Skeletal muscle cell (primary cell): ENCODE measurements at places on chromosomes 7 and 10.

DNA sequence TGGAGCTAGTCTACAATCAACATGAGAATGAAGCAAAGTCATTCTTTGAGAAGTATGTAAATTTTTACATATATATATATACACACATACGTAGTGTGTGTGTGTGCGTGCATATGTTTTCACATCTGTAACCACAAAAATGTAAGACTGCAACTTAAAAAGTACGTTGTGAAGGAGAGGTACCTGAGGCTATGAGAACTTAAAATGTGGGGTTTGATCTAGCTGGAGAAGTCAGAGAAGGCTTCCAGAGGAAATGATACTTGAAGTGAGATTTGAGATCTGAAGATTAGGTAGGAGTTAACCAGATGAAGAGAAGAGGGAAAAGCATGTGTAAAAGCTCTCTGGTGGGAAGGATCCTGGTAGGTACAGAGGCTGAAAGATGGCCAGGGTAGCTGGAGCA lies 5.8 kb downstream of the TAF5 start:
- no peak for DNase-seq

GRCh38 chr10:51907361-51907760 lies 208.0 kb upstream of the CSTF2T start:
- DNase-seq = no peak

DNA sequence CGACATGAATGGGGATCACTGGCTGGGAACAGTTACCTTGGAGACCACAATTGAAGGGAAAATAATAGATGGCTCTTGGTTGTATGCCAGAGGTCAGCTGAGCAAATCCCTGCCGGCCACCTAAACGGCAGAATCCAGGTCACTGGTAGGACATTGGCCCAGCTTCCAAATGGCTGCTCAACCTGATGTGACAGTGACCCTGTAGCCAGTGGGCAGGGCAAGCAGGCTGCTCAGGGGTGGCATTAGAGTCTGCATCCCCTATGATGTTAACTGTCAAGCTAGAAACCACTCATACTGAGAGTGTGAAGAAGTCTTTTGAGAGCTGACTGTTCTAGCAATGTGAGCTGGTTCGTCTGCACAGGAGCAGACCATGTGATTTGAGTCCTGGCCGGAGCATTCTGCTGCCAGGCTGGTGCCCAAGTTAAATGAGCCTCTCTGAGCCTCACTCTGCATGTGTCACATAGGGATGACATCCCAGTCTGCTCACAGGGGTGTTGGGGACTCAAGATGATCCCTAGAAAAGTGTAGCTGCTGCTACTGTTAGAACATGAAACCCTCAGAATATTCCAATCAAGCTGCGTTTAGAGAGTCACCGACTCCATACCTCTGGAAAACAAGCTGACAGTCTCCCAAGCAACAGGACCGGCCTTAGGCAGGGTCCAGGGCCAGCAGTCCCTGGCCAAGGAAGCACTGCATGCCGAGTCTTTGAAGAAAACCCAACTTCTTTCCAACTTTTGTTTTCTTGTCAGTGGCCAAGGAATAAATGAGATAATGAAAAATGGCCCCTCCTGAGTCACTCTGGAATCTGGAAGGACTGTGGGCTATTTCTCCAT lies 69.7 kb downstream of the VWA2 start:
- DNase-seq = no peak

DNA sequence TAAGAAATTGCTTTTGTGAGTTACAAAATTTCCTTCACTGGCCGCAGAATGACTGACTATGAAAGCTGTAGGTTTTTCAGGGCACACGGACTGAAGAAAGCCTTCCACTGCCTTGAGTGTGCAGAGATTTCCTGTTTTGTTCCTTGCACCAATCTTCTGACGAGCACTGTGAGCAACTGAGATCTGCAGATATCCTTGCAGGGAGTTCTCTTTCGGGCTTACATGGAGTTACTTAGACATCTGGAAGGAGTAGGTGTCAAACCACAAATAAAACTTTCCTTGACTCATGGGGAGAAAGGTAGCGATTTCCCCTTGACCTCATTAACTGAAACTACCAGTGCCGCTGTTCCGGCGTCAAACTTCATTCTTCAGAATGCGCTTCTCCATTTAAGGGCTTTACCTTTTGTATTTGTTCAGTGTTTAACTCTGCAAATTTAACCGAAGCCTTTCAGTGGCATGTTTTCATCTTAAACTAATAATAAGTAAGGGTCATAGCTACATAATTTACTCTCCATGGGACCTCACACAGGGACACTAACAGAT lies 1175.3 kb downstream of the GATA3 start:
- no peak for DNase-seq

DNA sequence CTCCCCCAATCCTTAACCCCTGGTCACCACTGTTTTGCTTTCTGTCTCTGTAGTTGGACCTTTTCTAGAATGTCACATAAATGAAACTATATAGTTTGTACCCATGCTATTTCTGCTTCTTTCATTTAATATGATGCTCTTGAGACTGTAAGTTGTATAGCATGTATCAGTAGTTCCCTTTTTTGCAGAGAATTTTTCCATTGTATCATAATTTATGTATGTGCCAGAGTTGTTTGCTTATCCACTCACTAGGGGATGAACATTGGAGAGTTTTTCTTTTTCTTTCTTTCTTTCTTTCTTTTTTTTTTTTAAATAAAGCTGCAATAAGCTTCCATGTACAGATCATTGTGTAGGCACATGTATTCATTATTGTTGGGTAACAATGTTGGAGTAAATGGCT lies 544.8 kb downstream of the CNTNAP2 start:
- DNase-seq = no peak

DNA sequence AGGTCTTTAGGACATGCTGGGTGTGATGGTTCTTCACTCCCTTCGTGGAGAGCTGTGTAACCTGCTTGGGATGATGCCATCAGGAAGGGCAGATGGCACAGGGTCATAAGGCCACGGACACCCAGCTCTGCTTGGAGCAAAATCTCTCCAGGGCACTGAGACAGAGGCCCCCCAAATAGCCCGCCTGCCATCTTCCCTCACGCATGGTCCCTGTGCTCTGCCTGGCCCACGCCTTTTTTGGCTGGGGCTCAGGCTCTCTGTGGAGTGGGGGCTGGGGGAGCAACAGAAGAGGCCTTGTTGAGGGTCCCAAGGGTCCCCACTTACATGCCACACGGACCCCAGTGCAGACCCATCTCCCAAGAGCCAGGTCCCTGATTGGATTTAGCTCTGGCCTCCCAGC lies 93.3 kb upstream of the RET start:
- DNase-seq = no peak

DNA sequence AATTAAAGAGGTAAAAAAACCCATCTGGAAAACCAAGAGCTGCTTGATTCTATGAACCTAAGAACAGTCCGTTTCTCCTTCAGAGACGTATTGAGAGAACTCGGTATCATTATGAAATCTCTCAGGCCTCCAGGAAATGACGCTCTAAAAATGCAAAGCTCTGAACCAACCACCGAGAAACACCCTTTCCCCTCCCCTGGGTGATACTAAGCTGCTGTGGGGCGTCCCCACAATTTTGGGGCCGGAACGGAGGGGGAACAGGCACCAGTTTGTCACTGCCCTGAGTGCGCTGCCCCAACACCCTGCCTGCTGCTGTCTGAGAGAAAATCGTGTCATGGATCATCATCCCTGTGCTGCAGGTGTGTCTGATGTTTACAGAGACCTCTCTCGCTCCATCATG lies 509.5 kb downstream of the DNAJB6 start:
- no peak for DNase-seq
